ENCODE measurements at places on chromosomes 6 and 20. TPM values are rescaled to one million over a fixed set of nuclear protein-coding genes. Genes with fewer than 3 reads are reported as not detected.
A peak's percentile ranks its signal among the peaks of the same experiment; 100 is the strongest.

SLC35D3 gene
- not detected for polyA plus RNA-seq

HLA-DQA2 gene
- 0.17 TPM for polyA plus RNA-seq

TP53TG5 gene
- polyA plus RNA-seq, result 0.03 TPM

PHACTR1 gene
- polyA plus RNA-seq, result 3.7 TPM

HLA-DOA gene
- 1.8 TPM for polyA plus RNA-seq

AGPAT1 gene
- polyA plus RNA-seq, result 37.9 TPM

SLCO4A1 gene
- 26.3 TPM for polyA plus RNA-seq

GRCh38 chr6:122818866-122819265 is 29.8 kb downstream of the SMPDL3A start:
- no peak for DNase-seq

DNA sequence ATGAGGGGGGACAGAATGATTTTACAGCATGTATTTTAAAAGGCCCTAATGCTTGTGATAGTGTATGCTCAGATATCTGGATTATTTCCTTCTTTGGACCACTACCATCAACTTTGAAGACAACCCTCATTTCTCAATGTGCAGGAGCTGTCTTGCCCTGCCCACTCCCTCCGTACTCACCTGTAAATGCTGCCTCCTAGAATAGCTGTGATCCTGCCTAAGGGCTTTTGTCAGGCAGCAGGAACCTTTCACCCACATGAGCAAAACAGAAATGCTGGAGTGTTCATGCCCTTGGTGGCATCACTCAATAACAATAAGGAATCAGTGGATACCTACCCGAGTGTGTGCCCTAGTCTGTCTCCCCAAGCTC is 723.6 kb upstream of the FLRT3 start:
- no peak for DNase-seq

GRCh38 chr6:81751388-81752083 is 945 bp downstream of the TENT5A start:
- DNase-seq, result peak; percentile 85

DNA sequence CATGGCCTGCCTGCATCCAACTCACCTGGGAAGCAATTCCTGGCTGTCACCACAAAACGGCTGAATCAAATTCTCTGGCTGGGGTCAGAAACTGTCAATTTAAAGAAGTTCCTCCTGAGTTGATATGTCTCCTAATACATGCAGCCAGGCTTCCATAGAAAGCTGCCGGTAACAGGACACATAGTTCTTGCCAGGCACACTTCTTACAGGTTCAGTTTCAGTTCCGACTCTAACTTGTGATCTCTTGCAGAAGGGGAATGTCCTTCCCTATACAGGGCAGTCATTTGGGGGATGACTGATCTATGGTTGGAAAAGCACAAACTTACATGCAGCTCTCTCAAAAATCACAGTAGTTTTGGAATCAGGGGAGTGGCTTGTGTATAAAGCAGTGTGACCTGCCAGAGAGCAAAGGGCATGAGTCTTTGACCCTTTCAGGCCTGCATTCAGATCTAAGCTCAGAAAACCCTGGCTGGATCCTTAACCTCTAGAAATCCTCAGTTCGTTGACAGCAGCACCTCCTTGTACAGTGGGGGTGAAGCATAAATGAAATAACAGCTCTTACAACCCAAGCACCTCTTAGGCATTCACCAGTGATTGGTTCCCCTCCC is 195.6 kb downstream of the SCP2D1 start:
- no peak for DNase-seq

DNA sequence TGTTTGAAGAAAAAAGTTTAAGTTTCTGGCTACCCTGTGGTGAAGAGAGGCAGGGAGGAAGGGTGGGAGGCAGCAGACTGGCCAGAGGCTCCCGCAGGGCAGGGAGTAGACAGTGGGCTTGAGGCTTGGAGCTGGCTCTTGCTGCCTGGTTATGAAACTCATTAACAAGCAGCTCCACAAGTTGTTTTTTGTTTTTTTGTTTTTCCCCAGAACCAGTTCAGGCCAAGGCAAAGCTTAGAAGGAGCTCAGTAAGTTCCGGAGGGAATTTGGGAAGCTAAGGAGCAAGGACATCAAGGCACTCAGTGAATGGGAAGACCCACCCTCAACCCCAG is 4.0 kb downstream of the DLL1 start:
- DNase-seq, result no peak

GRCh38 chr20:32190616-32191415 is 16.7 kb downstream of the PLAGL2 start:
- no peak for DNase-seq

DNA sequence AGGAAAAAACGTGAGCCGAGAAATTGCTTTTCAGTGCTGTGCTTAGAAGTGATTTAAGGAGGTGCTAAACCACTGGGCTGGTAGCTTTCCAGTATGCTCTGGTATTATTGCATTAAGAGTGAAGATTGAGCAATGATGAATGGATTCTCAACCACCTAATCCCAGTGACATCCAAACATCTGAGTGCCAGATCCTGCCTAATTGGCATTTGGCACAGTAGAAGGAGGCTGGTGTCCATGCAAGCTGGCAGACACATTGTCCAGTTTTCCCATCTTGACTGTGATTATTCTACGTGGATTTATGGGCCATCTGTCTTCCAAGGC is 398.0 kb upstream of the PLCB4 start:
- DNase-seq, result no peak

- DNase-seq, result no peak
These were observed 102.9 kb downstream of the SLX4IP start for GRCh38 chr20:10537850-10538480.

GRCh38 chr6:45420083-45420908 is 42.6 kb upstream of the SUPT3H start:
- DNase-seq, result peak; percentile 62

DNA sequence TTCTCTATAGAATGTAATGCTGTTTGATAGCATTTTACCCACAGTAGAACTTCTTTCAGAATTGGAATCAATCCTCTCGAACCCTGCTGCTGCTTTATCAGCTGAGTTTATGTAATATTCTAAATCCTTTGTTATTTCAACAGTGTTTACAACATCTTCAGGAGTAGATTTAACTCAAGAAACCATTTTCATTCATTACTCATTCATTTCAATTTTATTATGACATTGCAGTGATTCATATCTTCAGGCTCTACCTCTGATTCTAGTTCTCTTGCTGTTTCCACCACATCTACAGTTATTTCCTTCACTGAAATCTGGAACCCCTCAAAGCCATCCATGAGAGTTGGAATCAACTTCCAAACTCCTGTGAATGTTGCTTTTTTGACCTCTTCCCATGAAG is 93.7 kb downstream of the ZFAND3 start:
- no peak for DNase-seq

GRCh38 chr6:143222310-143222709 is 161.6 kb downstream of the AIG1 start:
- DNase-seq, result no peak

GRCh38 chr6:45658958-45659357 is 281.2 kb upstream of the SUPT3H start:
- DNase-seq, result no peak

DNA sequence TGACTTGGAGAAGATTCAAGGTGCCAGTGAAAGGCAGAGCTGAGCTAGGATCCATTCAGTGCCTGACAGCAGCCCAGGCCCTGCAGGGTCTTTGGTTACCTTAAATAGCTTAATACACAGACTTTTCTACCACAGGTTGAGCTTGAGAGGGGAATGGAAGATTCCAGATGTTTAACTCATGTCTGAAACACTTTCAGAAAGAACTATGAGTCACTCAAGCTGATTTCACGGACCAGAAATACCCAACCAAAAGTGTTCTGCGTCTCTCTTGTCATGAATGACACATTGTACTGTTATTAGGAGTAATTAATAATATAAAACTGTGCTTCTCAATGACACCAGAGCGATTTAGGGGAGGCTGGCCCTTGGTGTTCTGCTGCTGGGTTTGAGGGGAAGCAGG is 6.4 kb upstream of the PMEPA1 start:
- DNase-seq, result no peak

DNA sequence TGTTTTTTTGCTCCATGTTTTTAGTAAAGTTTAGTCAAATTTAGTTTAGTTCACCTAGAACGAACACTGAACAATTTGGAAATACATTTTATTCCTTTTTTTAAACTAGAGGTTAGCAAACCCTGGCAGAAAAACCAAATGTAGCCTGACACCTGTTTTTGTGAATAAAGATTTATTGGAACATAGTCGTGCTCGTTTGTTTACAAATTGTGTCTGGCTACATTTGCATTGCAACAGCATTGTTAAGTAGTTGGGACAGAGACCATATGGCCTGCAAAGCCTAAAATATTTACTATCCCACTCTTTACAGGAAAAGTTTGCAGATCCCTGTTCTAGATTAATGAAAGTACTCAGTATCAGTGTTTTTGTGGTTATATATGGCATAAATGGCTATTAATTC is 56.9 kb downstream of the CD109 start:
- no peak for DNase-seq

Measured in sigmoid colon (tissue), 7 donors.